ENCODE measurements at places on chromosomes 1 and 21.
A peak's percentile ranks its signal among the peaks of the same experiment; 100 is the strongest.

- no peak for DNase-seq
These were observed 110.4 kb downstream of the PDE9A start for GRCh38 chr21:42763581-42764442.

DNA sequence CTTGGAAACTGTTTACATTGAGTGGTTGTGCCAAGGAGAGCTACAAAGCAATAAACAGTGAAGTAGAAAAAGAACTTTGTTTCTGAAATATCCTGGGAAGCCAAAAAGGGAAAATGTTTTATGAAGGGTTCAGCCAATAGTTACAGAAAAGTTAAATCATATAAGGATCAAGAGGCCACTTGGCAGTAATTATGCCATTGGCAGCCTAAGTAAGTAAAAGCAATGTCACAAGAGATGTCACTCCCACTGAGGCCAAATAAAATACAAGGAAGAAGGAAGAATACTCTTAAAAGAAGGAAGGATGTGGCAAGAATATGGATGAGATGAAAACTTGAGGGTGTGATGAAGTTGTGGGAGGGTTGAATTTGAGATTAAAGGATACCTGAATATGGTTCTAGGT is 45.2 kb downstream of the EDEM3 start:
- no peak for DNase-seq

DNA sequence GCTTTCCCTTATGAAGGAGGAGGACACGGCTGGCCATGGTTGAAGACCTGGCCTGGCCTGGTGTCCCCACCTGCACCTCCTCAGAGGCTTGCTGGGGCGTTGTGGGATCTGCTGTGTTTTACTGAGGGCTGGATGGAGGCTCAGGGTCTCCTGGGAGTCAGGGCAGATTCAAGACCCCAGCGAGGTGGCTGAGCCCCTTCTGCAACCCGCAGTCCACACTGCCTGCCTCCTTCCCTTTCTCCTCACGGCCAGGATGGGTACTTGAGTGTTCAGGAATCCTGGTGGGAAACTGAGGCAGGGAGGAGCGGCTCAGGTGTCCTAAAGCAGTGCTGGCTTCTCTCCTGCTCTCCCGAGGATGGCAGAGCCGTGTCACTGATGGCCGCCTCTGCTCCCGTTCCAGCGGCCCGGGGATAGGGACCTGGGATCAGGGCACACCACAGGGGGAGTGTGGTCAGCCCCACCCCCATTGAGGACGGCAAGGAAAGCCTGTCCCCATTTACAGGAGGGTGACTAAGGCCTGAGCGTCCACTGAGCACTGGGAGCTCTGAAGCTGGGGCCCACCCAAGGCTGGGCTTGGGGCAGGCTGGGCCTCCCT is 47.5 kb downstream of the TRPM2 start:
- no peak for DNase-seq

GRCh38 chr1:147773215-147773715 is 12.9 kb upstream of the GJA5 start:
- no peak for DNase-seq

DNA sequence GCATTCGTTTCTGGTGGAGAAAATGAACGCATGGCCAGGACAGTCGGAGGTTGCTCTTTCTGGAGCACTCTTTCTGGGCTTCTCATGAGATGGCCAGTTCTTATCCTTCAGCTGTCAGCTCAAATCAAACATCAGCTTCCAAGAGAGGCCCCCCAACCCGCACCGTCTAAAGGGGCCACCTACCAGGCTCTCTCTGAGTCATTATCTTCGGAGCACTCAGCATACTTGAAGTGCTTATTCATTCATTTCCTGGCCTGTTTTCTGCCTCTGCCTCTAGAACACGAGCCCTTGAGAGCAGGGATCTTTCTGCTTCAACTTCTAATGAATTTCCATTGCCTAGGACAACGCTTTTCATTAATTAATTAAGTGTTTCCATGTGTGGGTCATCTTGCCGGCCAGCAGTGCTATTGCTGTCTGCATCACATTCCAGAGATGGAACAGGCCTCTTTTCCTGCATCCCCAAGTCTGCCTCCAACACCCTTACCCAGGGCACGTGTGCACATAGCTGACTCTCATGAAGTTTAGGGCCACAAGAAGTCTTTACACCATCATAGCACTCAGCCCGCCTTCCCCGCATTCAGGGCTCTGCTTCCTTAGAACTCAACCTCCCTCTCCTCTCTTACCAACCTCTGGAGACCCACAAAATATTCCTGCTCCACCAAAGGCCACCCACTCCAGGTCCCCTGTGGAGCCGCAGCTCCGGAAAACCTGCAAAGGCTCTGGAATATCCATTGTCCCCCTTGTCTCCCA is 52.1 kb upstream of the LAPTM5 start:
- no peak for DNase-seq

DNA sequence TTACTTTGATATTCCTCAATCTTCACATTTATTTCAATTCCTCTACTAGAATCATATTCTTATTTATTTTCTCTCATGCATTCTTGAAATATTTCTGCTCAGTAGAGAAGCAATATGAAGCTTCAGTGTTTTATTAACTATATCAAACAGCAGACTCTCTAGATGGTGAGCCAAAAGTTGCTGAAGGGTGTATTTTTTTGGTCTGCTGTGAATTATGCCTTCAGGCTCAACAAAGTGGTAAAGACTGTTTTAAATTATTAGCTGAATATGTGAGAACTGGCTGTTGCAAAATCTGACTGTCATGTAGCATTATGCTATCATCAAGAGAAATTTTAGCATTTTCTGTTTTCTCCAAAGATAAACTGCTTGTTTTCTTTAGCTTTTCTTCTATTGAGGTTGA is 24.9 kb upstream of the CDC42BPA start:
- no peak for DNase-seq

GRCh38 chr1:25178917-25179561 is 53.3 kb downstream of the SYF2 start:
- DNase-seq, result no peak

DNA sequence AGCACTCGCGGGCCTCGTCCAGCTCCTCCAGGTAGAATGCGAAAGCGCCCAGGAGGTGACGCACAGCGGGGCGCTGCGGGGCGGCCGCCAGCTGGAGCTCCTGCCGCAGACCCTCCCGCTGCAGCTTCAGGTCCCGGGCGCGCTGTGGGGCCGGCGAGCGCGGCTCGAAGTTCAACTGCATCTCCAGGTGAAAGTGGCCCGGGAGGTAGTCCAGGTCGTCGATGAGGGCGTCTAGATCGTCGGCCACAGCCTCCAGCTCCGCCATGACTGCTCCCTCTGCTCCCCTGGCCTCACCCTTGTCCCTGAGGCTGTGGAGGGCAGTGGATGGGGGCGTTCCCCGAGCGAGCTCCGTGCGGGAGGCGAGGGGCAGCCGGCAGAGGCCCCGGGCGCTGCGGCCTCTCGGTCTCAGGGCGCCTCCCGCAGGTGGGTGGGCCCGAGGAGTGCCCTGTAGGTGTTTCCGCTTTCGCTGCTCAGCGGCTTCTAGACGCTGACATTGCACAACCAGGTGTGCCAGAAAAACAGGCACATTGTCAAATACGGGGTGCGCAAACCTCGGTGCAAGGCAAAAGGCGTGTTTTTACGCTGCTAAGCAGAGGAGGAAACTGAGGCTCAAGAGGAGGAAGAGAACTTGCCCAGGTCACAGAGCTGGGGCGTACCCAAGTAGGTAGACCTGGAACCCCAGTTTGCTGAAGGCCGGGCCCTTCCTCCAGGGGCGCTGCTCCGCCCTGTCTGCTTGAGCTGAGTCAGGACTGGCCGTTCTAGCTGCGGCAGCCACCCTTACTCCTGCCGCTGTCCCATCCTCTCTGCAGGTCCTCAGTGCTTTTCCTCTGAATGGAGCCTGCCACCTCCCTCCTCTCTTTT is at the start of gene TTC22:
TSS of gene TTC22 (minus strand) at position 425 of the 861 bp plus-strand sequence. CDS start at position 265, 160 bp downstream.
- DNase-seq, result peak; percentile 60

GRCh38 chr1:110607536-110608230 is 1.5 kb upstream of the KCNA2 start:
- DNase-seq, result no peak

DNA sequence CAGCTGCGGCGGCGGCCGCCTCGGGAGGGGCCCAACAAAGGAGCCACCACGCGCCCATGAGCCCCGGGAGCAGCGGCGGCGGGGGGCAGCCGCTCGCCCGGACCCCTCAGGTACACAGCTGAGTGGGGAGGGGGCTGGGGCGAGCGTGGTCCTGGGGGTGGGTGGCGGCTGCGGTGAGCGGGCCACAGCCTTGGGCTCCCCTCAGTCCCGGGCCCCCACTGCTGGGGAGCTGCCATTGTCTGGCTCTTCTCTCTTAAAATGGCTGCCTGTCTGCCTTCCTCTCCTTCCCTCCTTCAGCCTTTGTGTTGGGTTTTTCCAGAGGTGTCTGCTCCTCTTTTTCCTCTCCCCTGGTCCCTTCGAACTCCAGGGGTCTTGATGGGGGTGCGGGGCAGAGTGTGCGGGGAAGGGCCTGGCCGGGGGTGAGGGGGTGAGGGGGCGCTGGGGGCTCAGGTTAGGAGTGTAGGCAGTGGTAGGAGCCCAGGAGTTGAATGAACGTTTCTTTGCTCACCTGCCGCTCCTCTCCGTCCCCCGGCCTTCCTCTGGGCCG is 1.7 kb downstream of the ARID1A start:
- no peak for DNase-seq

DNA sequence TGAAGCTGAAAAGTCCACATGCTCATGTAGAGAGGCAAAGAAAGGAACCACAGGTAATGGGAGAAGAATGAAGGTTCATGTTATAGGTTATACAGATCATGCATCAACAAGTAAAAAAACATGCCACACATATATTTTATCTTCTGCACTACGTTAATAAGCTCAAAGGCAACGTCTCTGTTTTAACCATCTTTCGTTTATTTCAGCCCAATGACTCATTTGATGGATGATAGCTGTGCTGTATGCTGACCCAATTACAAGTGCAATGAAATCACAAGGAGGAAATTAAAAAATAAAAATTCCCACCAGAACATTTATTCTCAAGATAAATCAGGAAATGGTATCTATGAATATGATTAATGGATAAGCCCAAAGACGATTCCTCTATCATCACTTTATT is 24.6 kb downstream of the XCL1 start:
- no peak for DNase-seq

GRCh38 chr1:59653968-59654367 is 160.8 kb upstream of the HOOK1 start:
- no peak for DNase-seq

DNA sequence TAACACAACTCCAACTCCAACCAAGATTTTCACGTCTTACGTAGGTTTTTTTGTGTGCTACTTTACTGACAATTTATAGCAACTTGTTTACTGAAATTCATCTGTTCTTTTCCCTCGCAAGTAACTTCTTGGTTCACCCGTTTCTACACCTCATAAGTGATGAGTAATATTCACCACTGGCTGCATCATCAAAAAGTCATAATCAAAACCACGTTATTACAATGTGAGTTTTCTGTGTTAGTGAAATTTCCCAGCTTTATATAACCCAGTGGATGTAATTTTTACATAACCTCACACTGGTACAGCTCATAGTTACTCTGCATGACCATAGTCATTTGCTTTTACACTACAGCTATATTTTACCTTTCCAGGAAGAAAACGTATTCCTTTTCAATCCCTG is 401.1 kb upstream of the LYPLAL1 start:
- no peak for DNase-seq

DNA sequence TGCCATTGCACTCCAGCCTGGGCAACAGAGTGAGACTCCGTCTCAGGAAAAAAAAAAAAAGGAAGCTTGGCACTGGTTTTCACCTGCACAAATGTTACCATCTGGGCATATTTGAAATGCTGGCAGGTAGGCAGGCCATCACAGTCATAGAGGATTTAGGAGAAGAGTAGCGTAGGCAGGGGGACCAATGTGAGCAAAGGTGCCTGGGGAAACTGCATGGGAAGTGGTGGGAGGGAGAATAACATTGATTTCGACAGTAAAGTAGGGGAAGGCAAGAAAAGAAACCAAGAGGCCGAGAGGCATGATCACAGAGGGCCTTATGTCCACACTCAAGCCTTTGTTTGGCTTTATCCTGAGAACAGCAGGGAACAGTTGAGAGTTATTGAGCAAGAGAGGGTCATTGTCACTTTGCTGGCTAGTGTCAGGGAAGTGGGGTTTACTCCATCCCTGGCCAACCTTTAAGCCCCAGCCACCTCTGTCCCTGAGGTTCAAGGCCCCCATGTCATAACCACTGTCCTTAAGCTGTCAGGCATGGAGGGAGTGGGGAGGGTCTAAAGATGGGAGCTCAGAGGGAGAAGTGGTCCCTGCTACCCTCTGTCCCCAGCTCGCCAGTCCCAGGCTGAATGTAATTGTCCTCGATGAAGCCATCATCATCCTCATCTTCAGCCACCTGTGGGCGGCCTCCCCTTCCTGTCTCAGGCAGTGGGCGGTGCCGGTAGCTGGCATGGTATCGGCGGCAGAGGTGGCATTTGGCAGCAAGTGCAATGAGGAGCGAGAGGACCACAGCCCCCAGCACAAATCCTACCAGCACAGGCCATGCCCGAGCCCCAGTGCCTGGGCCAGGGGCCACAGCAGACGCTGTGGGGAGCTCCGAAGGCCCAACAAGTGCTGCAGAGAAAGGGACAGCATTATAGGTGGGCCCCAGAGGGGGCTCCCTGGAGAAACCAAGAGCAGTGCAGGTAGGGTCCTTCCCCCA is 2.9 kb downstream of the C1orf210 start:
- no peak for DNase-seq

- DNase-seq, result no peak
These were observed 56.4 kb upstream of the RGS7 start for GRCh38 chr1:241413386-241413785.

- no peak for DNase-seq
These were observed 55.6 kb downstream of the TRAF5 start for GRCh38 chr1:211382182-211382713.

GRCh38 chr1:211478801-211479578 is 13.0 kb downstream of the RD3 start:
- DNase-seq, result no peak

- DNase-seq, result peak; percentile 30
These were observed 15.3 kb upstream of the TMCO2 start for GRCh38 chr1:40232444-40232843.

DNA sequence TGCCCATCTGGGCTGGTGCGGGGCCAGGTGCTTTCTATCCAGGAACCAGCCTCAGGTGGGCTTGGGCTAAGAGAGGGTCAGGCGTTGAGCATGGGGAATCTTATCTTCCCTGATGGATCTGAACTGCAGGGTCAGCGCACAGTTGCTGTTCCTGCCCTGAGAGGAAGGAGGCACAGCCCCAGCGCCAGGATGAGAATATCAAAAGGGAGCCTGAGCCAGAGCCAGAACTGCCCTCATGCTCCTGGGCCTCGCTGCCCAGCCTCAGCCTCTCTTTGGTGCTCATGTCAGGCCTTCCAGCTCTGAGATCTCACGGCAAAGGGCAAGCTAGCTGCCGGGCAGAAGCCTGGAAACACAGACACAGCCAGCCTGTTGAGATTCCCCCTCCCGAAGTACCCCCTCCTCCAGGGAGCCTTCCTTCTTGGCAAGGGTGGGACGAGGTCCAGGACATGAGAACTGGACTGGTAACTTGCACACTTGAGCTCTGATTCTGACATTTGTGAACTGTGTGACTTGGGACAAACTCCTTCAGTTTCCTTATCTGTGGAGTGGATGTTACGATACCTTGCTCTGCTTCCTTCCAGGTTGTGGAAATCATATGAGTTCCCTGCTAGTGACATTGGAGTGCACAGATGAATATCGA is 1.2 kb upstream of the LAD1 start:
- no peak for DNase-seq

DNA sequence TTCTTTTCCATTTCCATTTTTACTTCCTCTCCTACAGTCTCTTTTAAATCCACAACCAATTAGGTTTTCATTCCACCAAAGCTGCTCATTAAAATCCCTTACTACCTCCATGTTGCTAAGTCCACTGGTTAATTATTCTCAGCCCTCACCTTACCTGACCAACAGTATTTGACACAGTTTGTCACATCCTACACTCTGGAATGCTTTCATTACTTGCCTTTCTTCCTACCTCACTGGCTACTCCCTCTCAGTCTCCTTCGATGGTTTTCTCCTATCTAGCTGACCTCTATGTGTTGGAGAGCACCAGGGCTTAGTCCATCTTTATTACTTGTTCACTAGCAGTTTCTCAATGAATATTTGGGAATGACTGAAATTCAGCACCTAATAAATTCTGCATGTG is 78.6 kb downstream of the NME7 start:
- no peak for DNase-seq

Measured in stimulated activated CD8-positive, alpha-beta memory T cell treated with anti-CD3 and anti-CD28 coated beads, Interleukin-4, amount 100 ng/mL, for 24 hours (primary cell).